ENCODE measurements at places on chromosomes 1 and 21.

DNA sequence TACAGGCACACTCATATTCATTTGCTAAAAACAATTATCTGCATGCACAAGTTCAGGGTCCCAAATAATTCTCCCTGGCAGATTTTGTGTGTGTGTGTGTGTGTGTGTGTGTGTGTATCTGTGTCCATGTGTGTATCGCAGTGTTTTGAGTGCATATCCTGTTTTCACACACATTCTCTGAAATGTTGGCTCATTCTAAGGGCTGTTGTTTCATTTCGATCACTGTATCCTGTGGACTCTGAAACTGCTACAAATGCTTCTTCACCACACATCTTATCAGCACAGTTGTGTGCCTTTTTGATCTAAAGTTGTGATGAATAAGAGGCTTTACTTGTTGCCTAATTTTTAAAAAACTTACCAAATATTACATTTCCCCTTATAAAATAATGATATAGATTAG lies 34.6 kb downstream of the NR5A2 start:
- DNase-seq = no peak

GRCh38 chr1:119703666-119704450 lies 7.9 kb upstream of the PHGDH start:
- no peak for DNase-seq

DNA sequence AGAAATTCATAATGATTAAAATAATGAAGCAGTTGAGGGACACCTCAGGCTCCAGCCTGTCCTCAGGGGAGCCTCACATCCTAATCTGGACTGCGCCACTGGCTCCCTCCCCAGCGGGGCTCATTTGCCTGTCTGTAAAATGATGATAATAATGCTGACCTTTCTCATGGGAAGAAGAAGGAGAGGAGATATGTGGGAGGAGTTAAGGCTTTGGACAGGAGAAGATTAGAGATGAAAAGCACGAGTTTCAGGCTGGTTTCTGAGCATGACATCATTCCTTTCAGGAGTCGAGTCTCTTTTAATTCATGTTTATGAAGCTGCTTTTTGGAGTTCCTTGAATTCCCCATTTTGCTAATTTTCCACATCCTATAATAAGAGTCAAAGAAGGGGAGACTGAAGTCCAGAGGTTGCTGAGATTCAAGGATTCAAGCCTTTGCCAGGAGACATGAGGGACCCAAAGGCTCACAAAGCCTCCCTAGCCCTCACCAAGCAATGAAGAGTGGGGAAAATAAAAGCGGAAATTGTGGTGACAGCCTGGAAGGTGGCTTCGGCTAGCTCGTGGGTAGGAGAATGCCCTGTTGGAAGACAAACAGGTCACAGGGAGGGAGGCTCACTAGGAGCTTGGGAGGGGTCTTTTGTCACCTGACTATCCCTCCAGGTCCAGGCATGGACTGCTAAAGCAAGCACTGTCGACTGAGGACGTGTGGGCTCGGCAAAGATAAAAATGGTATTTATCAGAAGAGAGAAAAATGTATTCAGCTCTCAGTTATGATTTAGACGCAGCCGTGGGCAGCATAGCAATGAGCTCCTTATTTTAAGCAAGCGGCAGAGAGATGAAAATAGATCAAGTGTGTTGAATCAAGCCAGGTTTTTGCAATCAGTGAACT lies 27.5 kb upstream of the STMN1 start:
- no peak for DNase-seq

DNA sequence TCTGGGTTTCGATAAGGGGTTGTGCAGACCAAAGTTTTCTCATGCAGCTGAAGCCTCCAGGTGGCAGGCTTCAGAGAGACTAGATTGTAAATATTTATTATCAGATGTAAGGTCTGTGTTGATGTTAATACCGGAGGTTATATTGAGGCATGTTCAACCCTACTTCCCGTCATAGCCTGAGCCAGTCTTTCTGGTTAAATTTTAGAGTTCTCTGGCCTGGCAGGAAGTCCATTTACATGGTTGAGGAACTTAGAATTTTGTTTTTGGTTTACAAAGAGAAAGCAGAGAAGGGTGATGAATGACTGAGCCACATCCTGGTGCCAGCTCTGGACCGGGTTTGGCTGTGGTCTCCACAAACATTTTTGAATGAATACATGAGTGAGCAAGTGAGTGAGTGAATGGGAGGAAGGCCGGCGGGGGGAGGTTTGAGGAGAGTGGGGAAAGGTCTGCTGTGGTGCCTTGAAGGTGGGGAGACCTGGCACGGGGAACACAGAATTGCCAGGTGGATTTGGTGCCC lies 218.5 kb downstream of the DISC1 start:
- DNase-seq = no peak

GRCh38 chr21:35136106-35136505 lies 87.0 kb upstream of the RUNX1 start:
- no peak for DNase-seq

DNA sequence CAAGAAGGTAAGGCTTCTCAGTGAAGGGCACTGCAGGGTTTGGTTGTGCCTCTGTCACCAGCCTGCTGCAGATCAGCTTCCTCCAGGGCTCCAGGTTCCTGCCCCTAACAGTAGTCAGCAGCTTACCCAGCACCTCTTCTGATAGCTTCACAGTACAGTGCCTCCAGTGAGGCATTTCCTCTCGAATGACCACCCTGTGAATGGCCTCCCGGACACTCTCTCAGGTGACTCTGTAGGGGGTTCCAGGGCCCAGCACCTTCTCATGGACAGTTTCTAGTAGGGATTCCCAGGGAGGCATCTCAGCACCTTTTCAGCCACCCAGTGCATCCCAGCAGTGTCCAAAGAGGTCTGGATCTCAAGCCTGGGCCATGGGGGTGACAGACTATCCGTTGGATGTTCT lies 28.4 kb downstream of the USP48 start:
- DNase-seq = no peak

GRCh38 chr21:37787456-37787855 lies 128.8 kb downstream of the KCNJ6 start:
- DNase-seq = peak; percentile 87

DNA sequence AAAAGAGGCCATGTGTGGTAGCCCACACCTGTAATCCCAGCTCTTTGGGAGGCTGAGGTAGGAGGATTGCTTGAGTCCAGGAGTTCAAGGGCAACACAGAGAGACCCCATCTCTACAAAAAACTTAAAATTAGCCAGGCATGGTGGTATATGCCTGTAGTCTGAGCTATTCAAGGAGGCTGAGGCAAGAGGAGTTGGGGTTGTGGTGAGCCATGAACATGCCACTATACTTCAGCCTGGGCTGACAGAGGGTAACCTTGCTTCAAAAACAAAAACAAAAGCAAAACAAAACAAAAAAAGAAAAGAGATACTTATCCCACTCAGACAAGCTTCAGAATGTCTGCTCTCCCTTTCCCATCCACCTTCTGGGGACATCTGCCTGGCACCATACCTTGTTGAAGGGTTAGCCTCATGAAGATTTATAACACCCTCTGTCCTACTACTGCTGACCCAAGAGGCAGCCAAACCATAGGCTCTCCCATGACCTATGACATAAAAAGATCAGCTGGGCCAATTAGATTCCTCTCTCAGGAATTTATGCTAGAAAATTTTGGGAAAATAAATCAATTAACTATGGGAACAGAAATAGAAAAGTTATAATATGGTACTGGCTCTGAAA lies 13.2 kb downstream of the TMCO1 start:
- DNase-seq = no peak

GRCh38 chr1:107251839-107252238 lies 111.0 kb downstream of the NTNG1 start:
- no peak for DNase-seq

- peak; percentile 31 for DNase-seq
These were observed 694 bp downstream of the ZBTB7B start for GRCh38 chr1:155003227-155003765.

DNA sequence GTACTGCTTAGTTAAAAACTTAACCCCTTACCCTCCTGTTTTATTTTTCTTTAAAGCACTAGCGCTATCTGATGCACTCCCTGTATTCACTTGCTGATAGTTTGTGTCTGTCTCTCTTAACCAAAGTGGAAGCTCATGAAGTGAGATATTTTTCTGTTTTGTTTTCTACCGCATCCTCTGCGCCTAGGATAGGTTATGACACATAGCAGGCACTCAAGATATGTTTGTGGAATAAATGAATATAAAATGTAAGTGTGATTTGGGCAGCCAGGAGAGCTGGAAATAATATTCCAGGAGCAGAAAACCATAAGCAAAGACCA lies 49.0 kb upstream of the MRPS6 start:
- DNase-seq = no peak

GRCh38 chr1:46809904-46810303 lies 11.1 kb downstream of the CYP4B1 start:
- no peak for DNase-seq
